ENCODE measurements at places on chromosomes 1 and 21.
A peak's percentile ranks its signal among the peaks of the same experiment; 100 is the strongest.

- DNase-seq: peak; percentile 54
Measured at GRCh38 chr1:150009604-150010392, 728 bp downstream of the OTUD7B start.

DNA sequence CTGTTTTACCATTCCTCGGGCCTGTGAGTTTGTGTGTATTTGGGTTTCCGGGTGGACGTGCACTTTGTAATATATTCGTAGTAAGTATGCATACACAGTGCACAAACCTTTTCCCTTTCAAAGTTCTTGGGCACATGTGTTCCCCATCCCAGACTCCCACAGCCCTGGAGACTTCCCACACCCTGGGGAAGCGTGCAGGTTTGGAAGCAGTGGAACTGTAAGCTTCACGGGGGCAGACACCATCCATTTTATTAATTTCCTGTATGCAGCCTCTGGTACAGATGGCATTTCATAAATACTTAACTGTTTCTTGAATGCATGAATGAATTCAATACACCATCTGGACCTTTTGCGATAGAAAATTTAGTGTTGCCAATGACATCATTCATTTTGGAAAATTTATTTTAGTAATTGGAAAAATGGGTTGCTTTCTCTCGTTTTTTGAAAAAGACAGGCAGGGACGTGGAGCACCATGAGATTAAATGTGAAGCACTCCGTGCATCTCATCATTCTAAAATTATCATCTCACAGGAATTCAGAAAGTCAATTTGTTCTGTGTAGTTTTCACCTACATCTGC is 10.8 kb downstream of the ETS2 start:
- no peak for DNase-seq

- peak; percentile 52 for DNase-seq
Measured at GRCh38 chr1:21861602-21862429, 49.8 kb downstream of the LDLRAD2 start.

- no peak for DNase-seq
Measured at GRCh38 chr1:228064741-228065542, 17.6 kb upstream of the ARF1 start.

DNA sequence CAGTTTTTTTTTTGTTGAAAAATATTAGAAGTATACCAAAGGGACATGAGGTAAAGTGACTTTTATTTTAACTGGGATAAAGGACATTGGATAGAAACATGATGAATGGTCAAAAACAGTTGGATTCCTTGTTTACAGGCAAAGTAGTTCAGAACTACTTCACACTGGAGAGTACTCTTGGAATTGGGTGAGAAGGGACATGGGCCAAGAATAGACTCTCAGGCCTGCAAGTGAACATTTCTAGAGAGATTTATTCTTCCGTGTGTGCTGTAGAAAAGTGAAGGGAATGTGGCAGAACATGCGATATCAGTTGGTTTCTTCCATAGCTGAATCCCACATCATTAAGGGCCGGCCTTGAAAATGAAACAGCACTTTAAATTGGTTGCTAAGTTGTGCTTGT is 290.5 kb downstream of the ADGRL2 start:
- DNase-seq: no peak

GRCh38 chr1:208606959-208607358 is 362.8 kb upstream of the PLXNA2 start:
- DNase-seq: no peak

DNA sequence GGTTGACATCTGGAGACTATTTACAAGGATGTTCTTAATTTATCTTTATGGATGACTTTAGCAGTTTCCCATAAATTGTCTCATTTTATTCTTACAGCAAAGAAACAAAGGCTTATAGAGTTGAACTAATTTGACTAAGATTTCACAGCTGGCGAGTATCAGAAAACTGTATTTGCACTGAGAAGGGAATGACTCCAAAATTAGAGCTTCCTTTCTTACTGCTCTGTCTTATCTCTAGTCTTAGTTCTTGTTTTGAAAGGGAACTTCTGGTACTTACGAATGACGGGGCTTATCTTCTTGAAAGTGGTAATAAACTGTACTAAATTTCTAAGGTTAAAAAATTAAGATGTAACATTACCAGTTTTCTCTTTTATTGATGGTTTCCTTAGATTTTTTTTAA is 13.6 kb downstream of the CNST start:
- DNase-seq: no peak

DNA sequence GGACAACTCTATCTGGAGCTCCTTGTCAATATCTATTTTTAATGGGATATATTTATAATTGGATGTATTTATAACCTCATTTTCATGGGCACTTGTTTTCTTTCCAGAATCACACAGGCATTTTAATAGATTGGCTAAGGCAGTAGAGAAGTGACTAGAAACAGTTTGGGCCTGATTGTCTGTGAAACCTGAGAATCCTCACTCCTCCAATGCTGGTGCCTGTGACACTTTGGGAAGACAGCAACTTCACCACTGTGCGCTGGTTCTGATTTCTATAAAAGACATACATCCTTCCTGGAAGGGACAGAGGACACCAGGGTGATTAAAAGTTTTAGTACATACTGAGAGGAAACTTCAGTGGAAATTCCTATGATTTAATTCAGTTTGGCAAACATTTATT is 39.6 kb upstream of the RXRG start:
- no peak for DNase-seq

DNA sequence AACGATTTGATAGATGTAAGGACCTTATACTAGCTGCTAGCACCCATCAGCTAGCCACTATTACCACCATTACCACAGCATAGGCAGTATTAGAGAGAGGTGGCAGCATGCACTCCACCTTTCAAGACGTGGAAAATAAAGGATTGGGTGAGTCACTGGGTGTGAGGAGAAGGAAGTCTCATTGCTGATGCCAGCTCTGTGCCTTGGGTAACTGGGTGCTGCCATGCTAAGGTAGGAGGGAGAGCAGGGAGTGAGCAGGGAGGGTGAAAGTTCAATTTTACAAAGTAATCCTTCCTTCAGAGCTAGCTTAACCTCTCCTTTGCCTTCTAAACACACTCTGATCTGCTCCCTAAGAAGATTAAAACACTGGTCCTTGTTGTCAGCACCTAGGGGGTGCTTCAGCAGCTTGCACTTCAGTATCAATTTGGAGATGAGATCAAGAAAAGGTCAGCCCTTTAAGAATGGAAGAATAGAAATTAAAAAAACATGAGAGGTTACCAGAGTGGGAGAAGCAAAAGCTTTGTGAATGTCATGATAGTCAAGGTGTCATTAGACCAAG is 1.8 kb upstream of the LIN9 start:
- no peak for DNase-seq

- no peak for DNase-seq
Measured at GRCh38 chr1:158199849-158200248, 19.2 kb downstream of the CD1D start.

GRCh38 chr1:1318131-1318652 is 6.3 kb downstream of the INTS11 start:
- DNase-seq: peak; percentile 68

DNA sequence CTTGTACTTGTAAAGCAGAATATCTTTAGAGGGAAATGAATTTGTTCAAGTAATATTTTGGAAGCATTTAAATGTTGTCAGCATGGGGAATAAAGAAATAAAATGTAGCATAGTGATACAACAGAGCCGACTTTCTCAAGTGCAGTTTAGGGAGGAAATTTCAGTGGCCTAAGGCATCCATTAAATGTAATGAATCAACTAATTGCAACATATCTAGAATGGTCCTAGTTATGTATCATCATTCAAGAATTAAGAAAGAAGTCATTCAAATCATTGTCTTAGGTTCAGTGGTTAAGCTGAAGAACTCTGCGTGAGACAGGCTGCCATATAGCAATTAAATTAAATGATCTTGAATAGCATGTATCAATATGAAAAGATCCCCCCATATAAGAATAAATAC is 360.7 kb downstream of the TBX15 start:
- DNase-seq: no peak

DNA sequence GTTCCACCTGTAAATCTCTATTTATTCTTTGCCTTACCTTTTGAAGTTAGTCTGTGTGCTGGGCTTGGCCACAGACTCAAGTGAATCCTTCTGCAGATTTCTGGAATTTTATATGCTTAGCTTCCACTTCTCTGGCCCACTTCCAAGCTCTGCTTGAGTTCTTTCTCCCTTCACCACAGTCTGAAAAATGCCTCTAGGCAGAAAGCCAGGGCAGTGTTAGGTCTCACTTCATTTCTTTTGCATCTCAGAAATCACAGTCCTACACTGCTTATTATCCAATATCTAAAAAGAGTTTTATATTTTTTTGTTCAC is 48.9 kb downstream of the INKA2 start:
- DNase-seq: peak; percentile 66

GRCh38 chr1:32028746-32029145 is 15.1 kb downstream of the KHDRBS1 start:
- no peak for DNase-seq

GRCh38 chr1:72482736-72483413 is 200.5 kb upstream of the NEGR1 start:
- no peak for DNase-seq

- DNase-seq: no peak
Measured at GRCh38 chr1:25748531-25749205, 51.3 kb upstream of the SELENON start.

- DNase-seq: no peak
Measured at GRCh38 chr1:147208619-147209018, 16.5 kb downstream of the FMO5 start.

DNA sequence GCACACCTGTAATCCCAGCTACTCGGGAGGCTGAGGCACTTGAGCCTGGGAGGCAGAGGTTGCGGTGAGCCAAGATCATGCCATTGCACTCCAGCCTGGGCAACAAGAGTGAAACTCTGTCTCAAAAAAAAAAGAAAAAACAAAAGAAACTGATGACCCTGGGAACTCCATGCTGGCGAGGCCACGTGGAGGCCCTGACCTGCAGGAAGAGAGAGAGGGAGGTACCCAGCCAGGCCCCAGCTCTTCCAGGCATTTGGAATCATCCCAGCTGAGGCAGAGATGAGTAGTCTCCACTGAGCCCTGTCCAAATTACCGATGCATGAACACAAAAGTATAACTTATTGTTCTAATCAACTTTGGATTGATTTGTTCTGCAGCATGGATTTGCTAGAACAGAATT is 132.0 kb upstream of the ZBTB40 start:
- DNase-seq: no peak

GRCh38 chr1:234536741-234537140 is 57.8 kb upstream of the TARBP1 start:
- DNase-seq: no peak

DNA sequence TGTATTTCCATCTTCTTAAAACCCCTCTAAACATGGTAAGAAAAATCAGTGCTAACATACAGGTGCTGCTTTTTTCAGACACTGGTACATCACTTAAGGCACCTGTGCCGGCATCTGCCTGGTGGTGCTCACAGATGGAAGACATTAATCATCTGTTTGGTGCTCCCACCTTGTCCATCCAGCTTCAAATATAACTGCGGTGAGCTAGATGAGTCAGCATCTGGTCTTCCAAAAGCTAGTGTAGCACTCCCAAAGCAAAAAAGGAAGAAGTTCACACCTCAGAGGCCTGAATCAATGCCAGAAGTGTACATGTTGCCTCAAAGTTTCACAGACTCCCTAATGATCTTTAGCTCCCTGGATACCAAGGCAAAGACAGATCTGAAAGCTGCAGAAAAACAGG is 44.4 kb downstream of the TM2D1 start:
- no peak for DNase-seq

GRCh38 chr21:45341779-45342178 is 54.1 kb upstream of the POFUT2 start:
- no peak for DNase-seq

GRCh38 chr1:47192458-47193384 is 2.9 kb upstream of the PDZK1IP1 start:
- DNase-seq: peak; percentile 88

DNA sequence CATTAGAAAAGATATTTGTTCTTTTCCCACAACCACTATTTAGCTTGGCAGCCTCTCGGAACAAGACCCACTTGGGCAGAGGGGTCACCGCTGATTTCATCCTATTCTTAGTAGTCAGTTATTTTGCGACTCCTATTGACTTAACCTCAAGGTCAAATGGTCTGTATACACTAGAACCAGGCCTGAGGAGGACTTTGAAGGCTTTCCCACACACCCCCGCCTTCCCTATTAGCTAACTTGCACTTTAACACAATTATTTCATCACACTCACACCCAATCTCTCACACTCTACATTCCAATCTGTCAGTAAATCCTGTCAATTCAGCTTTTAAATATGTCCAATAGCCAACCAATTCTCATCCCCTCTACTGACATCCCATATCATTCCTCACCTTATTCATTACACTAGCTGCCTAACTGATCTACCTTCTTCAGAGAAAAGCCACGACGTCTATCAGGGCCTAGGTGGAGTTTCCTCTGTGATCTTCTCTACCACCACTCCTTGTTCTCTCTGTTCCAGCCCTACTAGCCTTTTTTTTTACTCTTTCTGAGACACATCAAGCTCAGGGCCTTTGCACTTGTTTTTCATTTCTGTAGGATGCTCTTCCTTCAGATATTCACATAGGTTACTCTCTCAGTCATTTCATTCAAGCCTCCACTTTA is 1.0 kb upstream of the NIBAN1 start:
- DNase-seq: no peak

- DNase-seq: no peak
Measured at GRCh38 chr1:8161546-8162105, 135.5 kb upstream of the ERRFI1 start.

GRCh38 chr1:55816456-55817426 is 601.6 kb upstream of the USP24 start:
- no peak for DNase-seq

GRCh38 chr1:54338464-54338863 is 67.7 kb downstream of the SSBP3 start:
- DNase-seq: no peak

DNA sequence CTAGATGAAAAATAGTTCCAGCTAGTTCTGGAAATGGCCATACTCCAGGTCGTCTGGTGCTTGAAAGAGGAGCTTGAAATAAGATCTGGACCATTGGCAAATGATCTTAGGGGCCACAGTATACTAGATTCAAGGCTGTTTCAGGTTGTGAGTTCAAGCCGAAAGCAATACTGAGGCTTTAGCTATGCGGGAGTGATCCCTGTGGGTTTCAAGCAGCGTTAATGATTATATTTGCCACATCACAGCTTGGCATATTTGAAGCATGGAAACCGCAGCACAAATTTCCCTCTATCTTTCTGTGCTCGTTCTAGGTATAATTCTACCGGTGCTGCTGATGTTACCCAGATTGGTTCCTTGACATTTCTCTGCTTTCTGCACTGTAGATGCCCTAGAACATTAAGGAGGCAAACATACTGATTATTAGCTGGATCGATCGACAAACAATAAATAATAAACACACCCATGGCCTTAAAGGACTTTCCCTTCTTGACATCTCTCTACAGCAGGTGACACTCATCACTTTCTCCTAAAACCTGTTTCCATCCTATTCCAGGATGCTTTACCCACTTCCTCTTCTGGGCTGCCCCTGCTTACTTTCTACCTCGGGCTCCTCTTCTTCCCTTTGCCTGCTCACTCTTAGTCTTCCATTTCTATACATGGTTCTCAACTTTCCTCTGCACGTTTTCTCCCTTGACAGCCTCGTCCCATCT is 40.6 kb upstream of the LYST start:
- no peak for DNase-seq

DNA sequence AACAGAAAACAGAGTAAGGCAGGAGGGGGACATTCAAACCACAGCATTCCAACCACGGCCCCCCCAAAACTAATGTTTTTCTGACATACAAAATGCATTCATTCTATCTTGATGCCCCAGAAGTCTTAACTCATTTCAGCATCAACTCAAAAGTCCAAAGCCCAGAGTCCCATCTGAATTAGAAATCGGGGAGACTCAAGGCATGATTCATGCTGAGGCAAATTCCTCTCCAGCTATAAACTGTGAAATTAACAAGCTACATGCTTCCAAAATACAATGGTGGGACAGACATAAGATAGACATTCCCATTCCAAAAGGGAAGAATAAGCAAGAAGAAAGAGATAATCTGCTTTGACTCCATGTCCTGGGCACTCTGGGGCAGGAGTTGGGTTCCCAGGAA is 73.9 kb downstream of the KCNJ15 start:
- no peak for DNase-seq
